Brain (organoid and tissue), 16 donors: ENCODE measurements at places on chromosomes 5 and 9.
A peak's percentile ranks its signal among the peaks of the same experiment; 100 is the strongest.

DNA sequence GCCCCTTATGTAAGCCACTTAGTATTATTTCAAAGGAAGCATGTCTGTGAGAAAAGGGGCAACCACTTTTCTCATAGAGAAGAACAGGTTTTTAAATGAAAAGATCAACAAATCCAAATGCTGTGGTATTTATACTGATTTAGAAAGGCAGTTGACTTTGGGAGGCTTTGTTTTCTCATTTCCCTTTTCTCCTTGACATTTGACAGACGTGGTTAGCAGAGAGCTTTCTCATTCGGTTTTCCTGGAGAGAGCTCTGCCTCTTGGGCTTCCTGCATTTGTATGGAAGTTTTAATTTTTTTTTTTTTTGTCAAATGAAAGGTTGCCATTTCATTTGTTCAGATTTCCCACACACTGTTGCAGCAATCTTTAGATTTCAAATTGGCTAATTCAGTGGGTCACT, 62.5 kb downstream of the EXOSC2 start:
- DNase-seq = no peak

GRCh38 chr5:161547406-161547737, 847 bp upstream of the GABRB2 start:
- DNase-seq = peak; percentile 71

- peak; percentile 45 for DNase-seq
These were observed 173.4 kb downstream of the NR3C1 start for GRCh38 chr5:143229896-143230675.

DNA sequence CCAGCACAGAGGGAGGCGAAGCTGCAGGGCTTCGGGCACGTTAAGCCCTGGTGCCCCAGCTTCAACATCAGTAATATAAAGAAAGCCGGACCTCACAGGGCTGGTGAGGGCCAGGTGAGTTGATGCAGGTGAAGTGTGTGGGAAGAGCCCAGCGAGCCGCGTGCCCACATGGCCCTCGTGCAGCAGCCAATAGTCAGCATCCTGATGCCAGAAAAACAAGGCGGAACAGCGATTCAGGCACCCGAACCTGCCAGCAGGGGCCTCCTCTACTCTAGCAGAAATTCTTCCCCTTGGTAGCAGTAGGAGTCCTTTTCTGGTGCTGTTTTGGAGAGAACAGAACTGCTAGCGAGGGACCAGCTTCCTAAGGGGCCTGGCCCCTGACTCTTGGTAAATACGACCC, 7.8 kb downstream of the MED10 start:
- no peak for DNase-seq

DNA sequence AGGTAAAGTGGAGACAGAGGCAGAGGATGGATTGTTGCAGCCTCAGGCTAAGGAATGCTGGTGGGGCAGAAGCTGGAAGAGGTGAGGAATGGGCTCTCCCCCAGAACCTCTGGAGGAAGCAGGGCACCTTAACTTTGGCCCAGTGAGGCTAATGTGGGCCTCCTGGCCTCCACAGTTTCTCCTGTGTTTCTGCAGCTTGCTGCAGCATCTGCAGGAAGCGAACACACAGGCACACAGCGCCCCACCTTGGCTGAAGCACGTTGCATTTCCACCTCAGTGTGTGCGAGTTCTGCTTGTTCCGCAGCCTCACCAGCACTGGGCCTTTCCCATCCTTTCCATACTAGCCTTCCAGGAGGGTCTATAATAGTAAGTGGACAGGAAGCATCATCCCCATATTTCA, 27.2 kb upstream of the ASS1 start:
- no peak for DNase-seq

DNA sequence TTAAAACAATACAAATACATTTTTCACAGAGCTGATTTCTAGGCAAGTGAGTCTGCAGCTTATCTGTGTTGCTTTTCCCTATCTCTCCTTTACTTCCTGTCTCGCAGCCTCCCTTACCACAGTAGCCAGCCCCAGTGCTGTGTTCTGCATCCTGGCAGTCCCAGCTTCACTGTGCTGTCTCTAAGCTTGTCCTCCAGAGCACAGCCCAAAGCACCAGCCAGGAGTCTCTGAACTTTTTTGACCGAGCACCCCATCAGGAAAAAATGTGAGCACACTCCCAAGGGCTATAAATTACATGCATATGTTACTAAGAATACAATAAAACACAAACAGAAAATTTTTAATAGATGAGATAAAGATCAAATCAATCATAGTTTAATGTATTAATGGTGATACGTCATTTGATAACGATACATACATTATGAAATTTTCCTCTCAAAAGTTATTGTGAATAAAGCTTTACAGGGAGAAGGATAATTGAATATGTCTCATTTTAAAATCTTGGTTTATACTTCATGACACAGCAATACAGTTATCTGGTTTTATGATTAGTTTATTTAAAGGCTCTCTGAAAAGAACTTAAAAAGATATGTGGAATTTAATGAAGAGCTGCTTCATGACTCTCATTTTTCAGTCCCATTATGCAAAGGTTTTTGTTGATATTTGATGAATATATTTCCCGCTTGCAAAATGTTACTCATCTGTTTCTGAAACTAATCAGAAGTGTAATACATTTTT, 7.3 kb upstream of the RHOBTB3 start:
- no peak for DNase-seq

GRCh38 chr5:172097356-172097755, 90.7 kb downstream of the STK10 start:
- peak; percentile 97 for DNase-seq

- no peak for DNase-seq
These were observed 8.9 kb upstream of the ELOVL7 start for GRCh38 chr5:60852940-60853339.

GRCh38 chr9:120925535-120926396, 830 bp downstream of the TRAF1 start:
- DNase-seq = no peak

- peak; percentile 27 for DNase-seq
These were observed 281.9 kb upstream of the PUM3 start for GRCh38 chr9:3125602-3126405.

DNA sequence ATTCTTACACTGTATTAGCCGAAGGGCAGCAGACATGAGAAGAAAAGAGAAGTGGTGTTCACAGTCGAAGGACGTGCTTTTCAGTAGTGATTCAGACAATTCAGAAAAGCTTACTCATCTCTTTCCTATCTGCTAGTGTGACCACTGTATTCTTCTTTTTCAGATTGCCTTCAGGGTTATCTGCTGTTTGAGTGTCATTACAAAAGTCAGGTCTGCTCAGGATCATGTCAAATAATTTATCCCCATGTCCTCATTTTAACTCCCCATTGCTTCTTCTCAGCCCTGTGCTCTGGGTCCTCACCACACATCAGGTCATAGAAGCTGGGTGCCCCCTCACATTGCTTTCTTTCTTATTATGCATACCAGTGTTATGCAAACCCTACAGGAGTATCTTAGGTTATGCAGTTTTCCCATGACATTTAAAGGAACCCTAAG, 394.0 kb downstream of the CETN3 start:
- DNase-seq = no peak

- DNase-seq = no peak
These were observed 106.1 kb upstream of the ICE1 start for GRCh38 chr5:5316334-5316733.

DNA sequence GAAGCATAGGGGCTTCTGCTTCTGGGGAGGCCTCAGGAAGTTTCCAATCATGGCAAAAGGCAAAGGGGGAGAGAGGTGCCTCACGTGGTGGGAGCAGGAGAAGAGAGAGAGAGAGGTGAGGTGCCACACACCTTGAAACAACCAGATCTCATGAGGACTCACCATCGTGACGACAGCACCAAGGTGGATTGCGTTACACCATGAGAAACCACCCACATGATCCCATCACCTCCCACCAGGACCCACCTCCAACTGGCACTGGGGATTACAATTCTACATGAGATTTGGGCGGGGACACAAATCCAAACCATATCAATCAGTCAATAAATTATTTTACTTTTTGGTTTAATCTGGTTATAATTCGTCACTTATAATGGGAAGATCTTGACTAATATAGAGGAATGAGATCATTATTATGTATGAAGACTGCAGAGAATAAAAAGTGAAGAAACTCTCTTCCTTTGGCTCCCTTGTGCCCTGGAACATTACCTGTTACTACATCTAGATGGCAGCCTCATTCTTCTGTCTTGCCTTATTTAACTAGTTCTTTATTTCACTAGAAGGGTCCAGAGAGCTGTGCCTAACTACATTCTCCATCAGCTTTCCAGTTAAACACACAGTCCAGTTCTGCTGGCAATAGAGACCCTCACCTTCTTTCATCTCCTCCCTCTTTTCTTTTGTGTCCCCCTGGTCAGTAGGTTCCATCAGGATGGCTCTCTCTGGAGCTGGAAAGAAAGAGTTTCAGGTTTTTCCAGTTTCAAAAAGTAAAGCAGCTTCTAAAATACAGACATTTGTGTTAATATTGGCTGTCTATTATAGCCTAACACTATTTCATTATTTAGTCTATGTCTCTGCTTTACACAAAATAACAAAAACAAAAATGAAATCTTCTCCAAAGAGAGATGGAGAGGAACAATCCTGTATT, 21.7 kb upstream of the SPINK7 start:
- peak; percentile 2 for DNase-seq

GRCh38 chr9:125513668-125514413, 193.2 kb downstream of the MAPKAP1 start:
- DNase-seq = no peak

- DNase-seq = no peak
These were observed 47.7 kb downstream of the MARCHF11 start for GRCh38 chr5:16131878-16132277.

DNA sequence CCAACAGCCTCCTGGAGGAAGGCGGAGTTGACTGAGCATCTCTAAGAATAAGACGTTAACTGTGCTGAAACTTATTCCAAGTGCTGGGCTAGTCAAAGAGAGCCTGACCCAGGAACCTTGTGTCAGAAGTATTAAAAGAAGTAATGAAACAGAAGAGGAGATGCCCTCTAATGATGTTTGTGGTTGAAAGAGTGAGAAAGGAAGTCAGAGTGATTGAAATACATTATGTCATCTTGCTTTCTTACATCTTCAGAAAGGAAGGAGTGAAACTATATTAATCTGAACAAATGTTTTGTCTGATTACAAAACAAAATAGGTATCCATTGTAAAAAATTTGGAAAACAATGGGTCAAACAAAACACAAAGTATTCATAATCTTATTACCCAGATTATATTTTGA, 460.7 kb downstream of the NTRK2 start:
- DNase-seq = no peak

DNA sequence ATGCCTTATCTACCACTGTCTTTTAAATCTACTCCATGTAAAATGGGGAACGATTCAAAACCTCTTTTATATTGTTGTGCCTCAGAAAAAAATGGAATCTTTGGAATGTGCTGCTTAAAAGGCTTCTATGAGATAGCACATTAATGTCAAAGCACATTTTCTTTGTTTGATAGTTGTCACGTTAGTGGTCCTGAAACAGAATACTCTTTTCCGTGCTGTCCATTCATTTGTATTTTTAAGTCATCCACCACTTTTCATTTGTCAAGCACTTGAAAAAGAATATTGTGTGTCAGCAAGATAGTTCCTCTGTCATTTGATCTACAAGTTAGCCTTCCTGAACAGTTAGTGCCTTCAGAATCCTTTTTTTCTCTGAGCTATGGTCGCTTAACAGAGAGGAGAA, 246.9 kb downstream of the MAST4 start:
- DNase-seq = no peak

GRCh38 chr9:89145097-89145496, 33.5 kb downstream of the SHC3 start:
- no peak for DNase-seq

DNA sequence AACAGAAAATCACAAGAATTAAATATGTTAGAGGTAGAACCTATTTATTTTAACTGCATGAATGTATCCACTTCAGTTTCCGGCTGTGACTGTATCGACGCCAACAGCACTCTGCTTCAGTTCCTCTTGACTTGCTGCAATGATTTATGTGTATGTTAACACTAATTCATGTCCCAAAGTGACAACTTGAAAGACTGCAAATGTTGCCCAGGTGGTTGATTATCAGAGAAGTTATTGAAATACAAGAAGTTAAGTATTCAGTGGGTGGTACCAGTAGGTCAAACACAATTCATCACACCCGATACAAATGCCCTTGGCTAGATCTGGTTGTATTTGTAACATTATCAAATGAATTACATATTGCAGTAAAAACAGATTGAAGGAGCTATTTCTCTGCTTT, 622.7 kb upstream of the CDH18 start:
- DNase-seq = no peak

GRCh38 chr5:159797261-159797970, 118.9 kb upstream of the ADRA1B start:
- DNase-seq = no peak

GRCh38 chr5:34790069-34790468, 48.9 kb upstream of the TTC23L start:
- no peak for DNase-seq

- no peak for DNase-seq
These were observed 803.1 kb upstream of the COX7C start for GRCh38 chr5:85814596-85814995.

- DNase-seq = no peak
These were observed 187.0 kb downstream of the CARTPT start for GRCh38 chr5:71905834-71906711.

- no peak for DNase-seq
These were observed 101.1 kb downstream of the KIF4B start for GRCh38 chr5:155114655-155115054.

GRCh38 chr5:98556712-98557111, 216.8 kb upstream of the RGMB start:
- DNase-seq = no peak

GRCh38 chr5:64147849-64148441, 17.7 kb upstream of the RNF180 start:
- peak; percentile 79 for DNase-seq

DNA sequence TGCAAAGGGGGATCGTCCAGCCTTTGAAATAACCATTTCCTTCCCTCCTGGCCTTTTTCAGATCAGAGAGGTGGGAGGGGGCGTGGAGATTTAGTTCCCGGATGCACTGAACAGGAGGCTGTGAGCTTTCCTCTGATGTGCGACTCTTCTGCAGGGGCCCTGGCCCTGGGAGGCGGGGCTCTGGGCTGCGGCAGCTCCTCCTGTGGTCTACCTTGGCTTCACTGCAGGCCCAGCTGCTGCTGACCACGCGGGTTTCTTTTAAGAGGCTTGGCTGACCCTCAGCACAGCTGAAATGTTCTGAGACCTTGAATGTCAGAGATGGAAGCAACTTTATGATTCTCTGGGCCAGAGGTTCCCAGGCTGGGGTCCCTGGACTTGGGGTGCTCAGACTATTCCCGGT, 27.0 kb upstream of the COL15A1 start:
- DNase-seq = no peak

GRCh38 chr5:127758766-127759283, 55.6 kb downstream of the CCDC192 start:
- DNase-seq = no peak

DNA sequence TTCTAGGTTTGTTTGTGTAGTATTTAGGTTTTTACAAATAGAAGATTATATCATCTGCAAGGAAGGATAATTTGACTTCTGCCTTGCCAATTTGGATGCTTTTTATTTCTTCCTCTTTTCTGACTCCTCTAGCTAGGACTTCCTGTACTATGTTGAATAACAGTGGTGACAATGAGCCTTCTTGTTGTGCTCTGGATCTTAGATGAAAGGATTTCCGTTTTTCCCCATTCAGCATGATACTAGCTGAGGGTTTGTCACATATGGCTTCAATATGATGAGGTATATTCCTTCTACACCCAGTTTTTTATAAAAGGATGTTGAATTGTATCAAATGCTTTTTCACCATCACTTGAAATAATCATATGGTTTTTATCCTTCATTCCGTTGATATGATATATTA, 101.4 kb downstream of the FBXO4 start:
- DNase-seq = no peak
